ENCODE measurements at places on chromosomes 13 and 19.

DNA sequence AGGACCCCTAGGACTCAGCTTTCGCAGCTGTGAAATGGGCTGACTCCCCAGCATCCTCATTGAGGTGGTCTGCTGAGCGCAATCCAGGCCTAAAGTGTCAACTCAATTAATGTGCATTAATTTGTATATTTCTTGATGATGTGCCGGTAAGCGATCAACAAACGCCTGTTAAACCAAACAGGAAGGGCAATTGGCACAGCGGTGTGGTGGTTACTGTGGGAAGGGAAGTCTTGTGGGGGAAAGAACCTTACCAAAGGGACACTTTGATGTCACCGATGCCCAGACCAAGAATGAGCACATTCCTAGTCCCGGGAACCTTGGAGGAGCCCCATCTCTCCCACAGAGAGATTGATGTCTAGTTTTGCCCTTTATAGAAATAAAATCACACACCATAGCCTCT is 1.6 kb downstream of the JAK3 start:
- no peak for DNase-seq

GRCh38 chr19:30620354-30620753 is 248.2 kb downstream of the ZNF536 start:
- no peak for DNase-seq

GRCh38 chr13:110872034-110872767 is 42.7 kb downstream of the ANKRD10 start:
- no peak for DNase-seq

- DNase-seq, result no peak
Measured at GRCh38 chr19:28960586-28960985, 252.4 kb downstream of the UQCRFS1 start.

- no peak for DNase-seq
Measured at GRCh38 chr13:51588406-51588949, 4.2 kb downstream of the WDFY2 start.

DNA sequence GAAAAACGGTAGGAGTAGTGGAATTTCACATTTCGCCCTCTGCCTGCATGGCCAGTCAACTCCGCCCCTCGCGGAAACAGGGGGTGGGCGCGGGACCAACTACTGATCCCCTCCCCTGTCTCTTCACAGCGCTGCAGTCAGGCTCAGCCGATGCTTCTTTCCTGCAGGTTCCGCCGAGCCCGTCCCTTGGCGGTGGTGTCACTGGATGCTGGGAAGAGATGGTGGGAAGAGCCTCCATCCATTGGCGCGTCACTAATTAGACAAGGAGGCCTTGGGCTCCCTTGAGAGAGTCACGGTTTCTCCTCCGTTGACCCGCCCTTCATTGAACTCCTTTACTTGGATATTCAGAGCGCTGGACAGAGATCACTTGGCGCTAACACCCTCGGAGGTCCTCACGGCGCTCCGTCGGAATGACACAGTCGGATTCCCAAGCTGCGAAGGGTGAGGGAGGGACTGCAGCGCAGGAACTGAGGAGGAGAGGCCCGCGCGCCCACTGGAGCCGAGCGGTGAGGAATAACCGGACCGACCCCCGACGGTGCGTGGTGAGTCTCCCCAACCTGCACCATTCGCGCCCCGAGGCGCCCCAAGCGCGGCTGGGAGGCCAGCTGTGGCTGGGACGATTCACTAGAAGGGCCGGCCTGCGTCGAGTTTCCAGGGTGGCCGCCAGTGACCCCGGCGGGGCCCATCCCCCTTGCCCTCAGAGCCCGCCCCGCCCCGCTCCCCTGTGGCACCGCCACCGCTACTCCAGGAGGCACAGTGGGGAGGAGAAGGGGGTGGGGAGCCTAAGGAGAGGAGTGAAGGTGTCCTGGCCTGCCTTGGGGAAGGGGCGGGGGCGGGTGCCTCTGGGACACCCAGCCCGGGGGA is 11.2 kb upstream of the CEACAM21 start:
- DNase-seq, result peak; percentile 3

- DNase-seq, result no peak
Measured at GRCh38 chr19:1811942-1812425, at the start of gene ATP8B3. TSS of gene ATP8B3 (minus strand) at chr19:1812276. CDS start at chr19:1811736, 540 bp downstream.

DNA sequence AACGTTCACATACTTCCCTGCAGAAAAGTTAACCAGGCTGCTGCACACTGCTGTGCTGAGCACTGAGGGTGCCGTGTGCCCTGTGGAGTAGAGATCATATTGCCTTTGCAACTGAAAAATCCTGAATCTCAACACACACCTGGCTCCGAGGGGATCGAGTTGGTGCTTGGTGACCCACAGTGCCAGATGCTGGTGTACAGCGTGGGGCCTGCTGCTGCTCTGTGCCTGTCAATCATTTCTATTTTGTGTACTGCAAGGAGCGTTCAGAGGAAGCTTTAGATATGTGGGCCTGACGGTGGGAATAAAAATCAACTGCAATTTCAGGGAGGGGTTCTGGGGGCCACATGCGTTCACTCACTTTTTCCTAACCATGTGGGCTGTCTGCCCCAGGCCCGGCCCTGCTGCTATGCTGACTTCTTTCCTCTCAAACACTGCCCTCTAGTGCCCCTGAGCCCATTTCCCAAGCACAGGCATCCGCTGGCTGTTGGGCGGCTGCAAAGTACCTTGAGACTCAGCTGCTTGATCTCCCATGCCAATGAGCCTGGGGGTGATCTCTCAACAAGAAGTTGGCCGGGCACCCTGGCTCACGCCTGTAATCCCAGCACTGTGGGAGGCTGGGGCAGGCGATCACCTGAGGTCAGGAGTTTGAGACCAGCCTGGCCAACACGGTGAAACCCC is 9.7 kb upstream of the LENG8 start:
- DNase-seq, result peak; percentile 68

- DNase-seq, result no peak
Measured at GRCh38 chr13:91145571-91146205, 201.8 kb upstream of the MIR17HG start.

- DNase-seq, result no peak
Measured at GRCh38 chr19:28403690-28404089, 809.3 kb downstream of the UQCRFS1 start.

DNA sequence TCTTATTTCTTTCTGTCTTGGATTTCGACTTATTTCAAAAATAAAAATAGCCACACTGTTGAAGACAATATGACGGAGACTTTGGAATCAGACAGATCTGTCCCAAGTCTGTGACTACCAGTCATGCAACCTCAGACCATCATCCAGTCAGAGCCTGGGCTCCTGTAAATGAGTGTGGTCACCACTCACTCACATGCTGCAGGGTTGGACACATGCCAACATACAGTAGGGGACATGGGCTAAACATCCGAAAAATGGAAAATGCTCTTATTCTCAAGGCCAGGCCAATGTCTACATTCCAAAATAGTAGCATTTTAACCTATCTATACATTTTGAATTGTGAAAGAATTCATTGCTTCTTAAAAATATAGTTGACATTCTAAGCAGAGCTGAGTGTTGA is 75.5 kb upstream of the EDNRB start:
- DNase-seq, result peak; percentile 8

DNA sequence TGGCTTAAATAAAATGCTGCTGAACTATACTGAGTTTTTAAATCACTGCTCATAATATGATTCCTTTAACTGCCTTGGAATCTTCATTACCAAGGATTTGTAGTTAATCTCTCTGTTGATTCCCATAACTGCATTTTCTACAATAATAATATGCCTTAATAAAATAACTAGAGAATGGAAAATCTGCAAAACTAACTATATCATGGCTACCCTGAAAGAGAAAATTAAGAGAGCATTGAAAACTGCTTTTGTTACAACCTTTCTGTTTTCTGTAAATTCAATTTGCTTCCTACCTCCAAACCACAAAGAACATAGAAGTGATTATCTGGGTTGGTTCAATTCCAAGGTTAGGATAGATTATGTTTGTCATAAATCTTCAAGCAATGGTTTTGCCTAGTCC is 202.8 kb upstream of the ATXN8OS start:
- no peak for DNase-seq

DNA sequence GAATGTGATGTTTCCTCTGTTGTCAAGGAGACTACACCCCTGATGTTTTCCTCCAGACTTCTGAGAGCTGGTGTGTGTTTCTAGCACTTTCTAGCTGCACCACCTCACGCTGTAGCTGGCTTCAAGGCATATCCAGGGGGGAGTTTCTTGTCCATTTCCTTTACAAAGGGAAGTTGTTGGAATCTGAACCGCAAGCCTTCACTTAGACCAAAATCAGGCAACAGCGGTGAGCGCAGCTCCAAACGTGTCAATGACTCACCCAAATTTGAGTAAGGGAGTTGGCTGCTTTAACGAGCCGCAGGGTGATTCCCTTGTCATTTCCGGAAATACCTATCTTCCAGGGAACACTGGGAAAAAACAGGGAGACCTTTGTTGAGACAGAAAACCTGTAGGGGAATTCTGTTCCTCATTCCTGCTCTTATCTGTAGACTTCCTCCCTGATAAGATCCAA is 2.5 kb downstream of the LDLR start:
- peak; percentile 97 for DNase-seq

GRCh38 chr13:45907503-45907902 is 56.0 kb upstream of the SIAH3 start:
- DNase-seq, result no peak

- peak; percentile 74 for DNase-seq
Measured at GRCh38 chr19:290372-291005, 714 bp downstream of the PLPP2 start.
